ENCODE measurements at places on chromosomes 11 and 22.

DNA sequence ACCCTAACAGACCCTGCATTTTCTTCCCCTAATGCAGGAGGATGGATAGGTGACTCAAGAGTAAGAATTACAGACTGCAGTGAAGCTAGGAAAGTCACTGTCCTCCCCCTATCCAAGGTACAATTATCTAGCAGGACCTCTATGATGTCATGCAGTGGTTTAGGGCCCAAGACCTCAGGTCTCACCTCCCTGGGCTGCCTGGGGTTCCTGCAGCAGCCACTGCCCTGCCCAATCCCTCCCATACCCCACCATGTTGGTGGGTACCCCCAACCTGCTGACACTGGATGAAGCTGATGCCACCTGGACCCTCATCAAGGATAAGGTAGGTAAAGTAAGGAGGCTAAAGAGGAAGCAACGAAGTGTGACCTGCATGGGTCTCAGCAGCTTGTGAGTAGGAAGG is at the start of gene C11orf42:
Gene C11orf42, plus strand, starts transcription at position 192 of the 400 bp plus-strand sequence. Its CDS starts 59 bp downstream, at position 251.
- no peak for DNase-seq

DNA sequence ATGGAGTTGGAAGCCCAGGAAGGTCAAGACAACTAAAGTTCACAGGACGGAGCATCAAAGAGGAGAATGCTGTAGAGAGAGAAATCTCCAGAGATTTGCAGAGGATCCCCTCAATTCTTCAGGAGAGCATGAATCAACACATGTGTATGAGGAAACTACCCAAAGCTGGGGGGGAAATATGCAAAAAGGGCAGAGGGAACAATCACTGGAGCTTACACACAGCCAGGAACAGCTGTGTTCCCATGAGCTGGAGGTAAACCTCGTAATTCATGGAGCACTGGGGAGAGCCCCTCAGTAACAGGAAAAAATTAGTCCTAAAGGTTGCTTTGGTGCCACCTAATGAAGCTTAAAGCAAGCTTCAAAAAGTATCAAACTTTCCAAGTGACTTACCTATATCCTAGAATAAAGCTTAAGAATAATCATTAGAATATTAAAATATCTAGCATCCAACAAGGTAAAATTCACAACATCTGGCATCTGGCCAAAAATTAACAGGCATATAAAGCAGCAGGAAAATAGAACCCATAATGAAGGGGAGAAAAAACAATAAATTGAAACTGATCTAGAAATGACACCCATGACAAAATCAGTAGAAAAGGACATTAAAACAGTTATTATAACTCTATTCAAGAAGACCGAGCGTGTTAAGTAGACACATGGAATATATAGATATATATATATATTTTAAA is 134.2 kb downstream of the STK33 start:
- no peak for DNase-seq

GRCh38 chr11:79026803-79027445 is 413.9 kb downstream of the TENM4 start:
- DNase-seq = no peak

DNA sequence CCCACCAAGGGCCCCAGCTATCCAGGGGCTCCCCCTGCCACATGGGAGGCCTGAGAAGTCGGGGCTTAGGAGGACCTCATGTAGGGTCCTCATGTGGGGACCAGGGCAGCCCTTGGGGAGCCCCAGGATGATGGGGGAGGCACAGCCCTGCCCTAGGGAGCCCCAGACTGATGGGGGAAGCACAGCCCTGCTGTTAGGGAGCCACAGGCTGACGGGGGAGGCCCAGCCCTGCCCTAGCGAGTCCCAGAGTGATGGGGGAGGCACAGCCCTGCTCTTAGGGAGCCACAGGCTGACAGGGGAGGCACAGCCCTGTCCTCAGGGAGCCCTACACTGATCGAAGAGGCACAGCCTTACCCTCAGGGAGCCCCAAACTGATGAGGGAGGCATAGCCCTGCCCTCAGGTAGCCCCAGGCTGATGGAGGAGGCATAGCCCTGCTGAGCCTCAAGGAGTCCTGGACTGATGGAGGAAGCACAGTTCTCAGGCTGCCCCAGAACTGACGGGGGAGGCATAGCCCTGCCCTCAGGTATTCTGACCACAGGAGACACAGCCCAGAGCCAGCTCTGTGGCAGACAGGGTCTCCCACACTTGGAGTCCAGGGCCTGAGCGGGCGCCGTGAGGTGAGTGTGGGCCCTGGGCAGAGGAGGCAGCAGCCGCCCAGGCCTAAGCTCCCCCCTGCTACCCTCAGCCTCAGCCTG is 10.8 kb downstream of the PRR33 start:
- no peak for DNase-seq

GRCh38 chr11:44973632-44974401 is 23.1 kb upstream of the TP53I11 start:
- no peak for DNase-seq

DNA sequence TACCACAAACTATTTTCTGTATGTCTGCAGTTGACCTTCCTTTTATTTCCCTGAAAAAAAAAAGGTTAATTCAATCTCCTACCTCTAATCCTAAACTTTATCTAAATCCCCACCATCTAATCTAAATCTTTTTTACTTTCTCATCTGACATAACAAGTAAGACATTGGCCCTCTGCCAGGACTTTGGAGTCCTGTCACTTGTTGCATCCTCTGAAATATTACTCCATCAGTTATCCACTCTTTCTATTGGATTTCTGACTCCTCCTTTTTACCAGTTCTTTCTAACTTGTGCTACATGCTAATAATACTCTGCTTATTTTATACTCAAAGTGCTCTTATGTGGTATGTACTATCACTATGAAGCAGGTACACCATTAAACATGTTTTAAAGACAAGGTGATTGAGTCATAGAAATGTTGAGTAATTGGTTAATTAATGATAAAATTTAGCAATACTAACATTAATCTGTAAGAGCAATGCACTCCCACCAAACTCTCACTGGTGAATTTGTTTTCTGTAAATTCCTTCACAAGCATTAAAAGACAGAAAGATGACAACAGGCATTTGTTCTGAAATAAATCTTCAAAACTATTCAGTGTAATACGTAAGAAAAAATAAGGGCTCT is 914.2 kb upstream of the RAG2 start:
- no peak for DNase-seq

DNA sequence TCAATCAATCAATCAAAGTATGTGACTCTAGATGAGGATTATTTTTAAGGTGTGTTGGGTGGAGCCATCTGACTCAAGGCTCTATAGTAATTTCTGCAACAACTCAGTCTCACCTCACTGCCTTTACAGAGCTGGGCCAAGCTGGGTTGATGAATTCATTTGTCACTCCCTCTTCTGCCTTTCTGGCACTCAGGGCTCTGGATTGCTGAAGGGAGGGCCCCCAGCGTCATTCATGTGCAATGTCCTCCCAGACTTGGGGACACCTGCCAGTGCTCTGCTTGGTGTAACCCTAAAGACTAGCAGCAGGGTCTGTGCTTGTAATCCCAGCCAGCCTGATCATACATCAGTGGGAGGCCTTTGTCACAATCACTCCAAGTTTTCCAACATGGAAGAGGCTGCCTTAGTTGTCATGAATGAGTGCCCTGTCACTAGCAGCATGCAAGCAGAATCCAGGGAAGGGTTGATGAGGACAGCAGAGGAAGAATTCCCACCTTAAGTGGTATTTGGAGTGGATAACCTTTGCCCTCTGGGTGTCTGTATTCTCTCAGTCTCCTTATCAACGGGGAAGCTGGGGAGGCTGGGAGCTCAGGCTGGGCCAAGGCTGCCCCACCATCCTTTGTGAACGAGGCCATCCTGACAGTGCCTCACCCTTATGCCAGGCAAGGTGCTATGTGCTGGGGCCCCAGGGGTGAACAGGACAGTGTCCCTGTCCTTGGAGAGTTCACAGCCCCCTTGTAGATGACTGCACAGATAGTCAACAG is 2.0 kb upstream of the TP53I11 start:
- DNase-seq = no peak

DNA sequence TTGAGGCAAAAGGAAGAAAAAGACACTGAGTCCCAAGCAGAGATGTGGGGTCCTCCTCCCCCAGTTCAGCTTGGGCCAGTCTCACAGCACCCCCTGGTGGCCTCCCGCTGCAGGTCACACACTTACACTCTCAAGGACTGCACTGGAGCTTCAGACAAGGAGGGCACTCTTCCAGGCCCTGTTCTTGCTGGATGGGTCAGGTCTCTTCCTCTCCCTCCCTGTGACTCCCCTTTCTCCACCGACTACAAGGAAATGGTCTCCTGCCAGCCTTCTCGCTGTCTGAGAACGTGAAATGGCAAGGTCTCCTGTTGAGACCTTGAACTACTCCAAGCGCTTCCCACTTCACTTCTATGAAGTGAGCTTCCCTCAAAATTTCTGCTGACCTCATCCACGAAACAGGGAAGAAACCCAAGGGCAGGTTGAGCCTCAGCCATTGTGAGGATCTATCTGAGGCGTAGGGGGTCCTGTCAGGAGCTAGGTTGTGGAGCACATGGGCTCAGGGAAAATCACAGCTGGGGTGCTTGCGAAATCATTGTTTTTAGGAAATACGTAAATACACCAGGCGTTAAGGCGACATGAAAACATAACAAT is 11.2 kb upstream of the IGLL1 start:
- no peak for DNase-seq

- DNase-seq = no peak
These were observed 72.8 kb upstream of the CSNK2A3 start for GRCh38 chr11:11425806-11426205.

- no peak for DNase-seq
These were observed 10.9 kb upstream of the TSKU start for GRCh38 chr11:76772100-76772782.

GRCh38 chr11:118046051-118046963 is 30.6 kb upstream of the TMPRSS4 start:
- DNase-seq = peak; percentile 33

- DNase-seq = no peak
These were observed 2.7 kb upstream of the POLDIP3 start for GRCh38 chr22:42617155-42617983.

- no peak for DNase-seq
These were observed 3.0 kb downstream of the SLC36A4 start for GRCh38 chr11:93194673-93195291.

DNA sequence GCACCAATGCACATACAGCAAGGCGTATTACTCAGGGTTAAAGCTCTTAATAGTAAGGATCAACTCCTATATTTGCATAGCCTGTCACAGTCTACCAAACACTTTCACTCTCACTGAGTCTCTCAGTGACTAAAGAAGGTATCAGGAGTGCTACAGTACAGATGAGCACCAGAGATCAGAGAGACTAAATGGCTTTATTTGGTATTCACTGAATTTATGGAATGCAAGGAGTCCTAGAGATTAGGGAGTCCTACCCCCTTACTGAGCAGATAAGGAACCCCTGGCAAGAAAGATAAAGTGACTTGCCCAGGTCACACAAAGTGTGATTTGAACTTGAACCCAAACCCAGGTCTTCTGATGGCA is 396.4 kb upstream of the CCDC90B start:
- no peak for DNase-seq

GRCh38 chr11:13695886-13696285 is 27.4 kb downstream of the FAR1 start:
- DNase-seq = no peak

GRCh38 chr11:110761131-110761530 is 48.9 kb upstream of the ARHGAP20 start:
- no peak for DNase-seq

DNA sequence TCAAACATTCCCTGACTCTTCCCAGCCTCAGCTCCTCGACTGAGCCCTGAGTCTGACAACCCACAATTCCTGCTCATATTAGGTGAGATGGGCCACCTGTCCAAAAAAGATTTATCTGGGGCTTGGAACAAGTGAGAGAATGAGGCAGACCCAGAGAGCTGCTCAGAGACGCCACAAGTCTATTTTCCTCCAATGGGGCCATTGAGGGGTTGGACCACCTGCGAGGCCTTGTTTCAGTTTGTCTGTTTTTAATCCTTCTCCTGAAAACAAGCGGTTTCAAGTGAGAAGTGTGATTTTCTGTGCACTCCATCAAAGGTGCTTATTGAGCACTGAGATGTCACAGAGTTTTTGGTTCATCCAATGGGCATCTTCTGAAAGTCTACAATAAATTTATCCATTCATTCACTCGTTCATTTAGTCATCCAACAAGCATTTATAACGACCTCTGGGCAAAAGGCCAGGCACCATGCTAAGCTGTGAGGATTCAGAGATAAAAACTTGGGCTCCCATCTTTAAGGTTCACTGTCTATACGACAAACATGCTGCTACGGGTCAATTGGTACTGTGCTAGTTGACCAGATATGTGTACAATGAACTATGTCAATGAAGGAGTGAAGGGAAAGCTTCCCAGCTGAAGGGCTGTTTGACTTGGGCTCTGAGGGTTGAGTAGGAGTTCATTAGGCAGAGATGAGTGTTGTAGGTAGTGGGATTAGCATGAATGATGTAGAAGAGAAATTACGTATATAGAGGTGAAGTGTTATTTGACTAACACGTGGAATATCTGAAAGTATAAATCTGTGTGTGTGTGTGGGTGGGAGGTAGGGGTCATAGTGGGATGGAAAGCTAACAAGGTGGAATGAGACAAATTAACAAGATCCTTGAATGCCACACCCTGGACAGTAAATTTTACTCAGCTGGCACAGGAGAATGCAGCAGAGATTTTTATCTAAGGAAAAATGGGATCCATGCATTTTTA is 168.9 kb downstream of the MIAT start:
- no peak for DNase-seq

DNA sequence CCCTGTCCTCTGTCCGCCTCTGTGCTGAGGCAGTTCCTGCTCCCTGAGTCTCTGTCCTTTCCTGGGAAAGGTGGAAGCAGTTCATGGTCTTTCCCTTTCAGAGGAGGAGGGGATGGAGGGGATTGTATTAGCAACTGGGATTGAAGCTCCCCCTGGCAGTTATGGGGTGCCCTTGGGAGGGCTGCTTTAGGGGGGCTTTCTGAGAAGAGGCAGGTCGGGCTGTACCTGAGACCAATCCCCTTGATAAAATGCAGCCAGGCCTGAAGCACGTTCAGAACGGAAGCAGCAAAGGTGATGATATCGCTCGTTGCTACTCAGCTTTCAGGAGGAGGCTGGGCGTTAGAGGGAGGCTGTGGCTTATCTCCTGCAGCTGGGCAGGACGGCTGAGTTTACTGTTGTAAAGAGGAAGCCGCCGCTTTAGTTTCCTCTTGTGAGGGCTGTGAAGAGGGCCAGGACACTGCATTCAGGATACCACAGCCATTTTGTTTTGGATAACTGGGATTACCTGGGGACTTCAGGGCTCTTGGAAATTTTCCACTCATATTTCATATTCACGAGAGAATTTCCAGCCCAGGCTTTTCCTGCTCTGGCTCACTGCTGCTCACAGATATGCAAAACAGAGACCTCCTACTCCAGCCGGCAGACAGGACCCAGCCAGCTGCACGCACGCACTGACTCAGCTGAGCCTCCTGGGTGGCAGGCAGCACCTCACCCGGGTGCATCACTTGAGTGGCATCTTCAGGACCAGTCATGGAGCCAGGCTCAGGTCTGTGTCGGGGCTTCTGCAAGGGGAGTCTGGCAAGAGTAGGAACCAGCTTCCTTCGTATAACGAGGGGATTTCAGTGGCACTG is 798 bp downstream of the AMPD3 start:
- peak; percentile 63 for DNase-seq

GRCh38 chr11:108713076-108713790 is 48.4 kb downstream of the DDX10 start:
- DNase-seq = no peak

Measured in NCI-H1105 (cell line).